ENCODE measurements at places on chromosomes 5 and 9. TPM values are rescaled to one million over a fixed set of nuclear protein-coding genes. Genes with fewer than 3 reads are reported as not detected.

ZFP2 gene
- 2.2 TPM for total RNA-seq

PCDHGA1 gene
- total RNA-seq, result 0.33 TPM

CORO2A gene
- total RNA-seq, result 27.1 TPM

C9orf153 gene
- total RNA-seq, result not detected

NR6A1 gene
- total RNA-seq, result 4.5 TPM

DOCK8 gene
- total RNA-seq, result 5.1 TPM

CARD9 gene
- total RNA-seq, result 0.68 TPM

PCDHGA9 gene
- total RNA-seq, result 1.1 TPM

NMUR2 gene
- total RNA-seq, result not detected

- no peak for DNase-seq
These were observed 25.2 kb downstream of the PIK3R1 start for GRCh38 chr5:68240771-68241170.

- peak; percentile 33 for DNase-seq
These were observed 104.0 kb downstream of the PLCXD3 start for GRCh38 chr5:41406424-41406823.

DNA sequence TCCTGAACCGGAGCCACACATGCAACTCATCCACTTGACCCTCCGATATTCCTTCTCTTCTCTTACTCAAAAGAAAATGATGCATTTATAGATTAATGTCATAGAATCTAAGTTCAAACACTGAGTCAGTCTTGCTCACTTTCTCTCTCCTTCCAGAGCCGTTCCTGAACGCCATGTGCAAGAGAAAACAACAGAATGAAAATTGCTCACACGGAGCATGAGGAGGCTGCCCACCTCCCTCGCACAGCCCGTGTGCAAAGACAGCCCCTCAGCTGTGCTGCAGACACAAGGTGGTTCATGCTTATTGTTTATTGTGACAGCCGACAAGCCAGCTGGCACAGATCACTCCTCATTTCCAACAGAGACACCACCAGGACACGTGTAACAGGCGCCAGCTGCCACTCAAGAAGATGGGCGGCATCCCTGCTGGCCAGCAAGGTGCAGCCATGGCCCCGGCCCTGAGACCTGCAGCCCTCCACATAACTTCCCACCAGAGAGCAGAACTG, 290.8 kb downstream of the GLIS3 start:
- DNase-seq, result no peak

DNA sequence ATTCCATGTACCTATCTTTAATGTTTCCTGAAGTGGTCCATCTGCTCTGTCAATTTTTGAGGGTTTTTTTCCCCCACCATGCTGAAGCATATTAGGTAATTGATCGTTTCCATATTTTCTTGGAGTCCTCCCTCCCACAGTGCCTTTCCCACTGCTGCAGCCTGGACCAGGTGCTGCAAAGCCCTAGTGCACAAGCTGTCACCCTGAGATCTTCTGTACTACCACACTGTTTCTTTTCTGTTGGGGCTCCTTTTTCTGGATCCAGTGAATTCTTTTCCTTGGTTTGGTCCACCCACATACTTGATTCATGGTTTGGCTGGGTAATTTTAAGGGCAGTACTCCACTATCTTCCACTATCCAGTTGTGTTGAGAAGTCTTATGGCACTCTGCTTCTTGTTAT, 30.9 kb upstream of the FAM169A start:
- no peak for DNase-seq

GRCh38 chr9:69671311-69671878, 776 bp downstream of the APBA1 start:
- DNase-seq, result no peak

GRCh38 chr5:168014433-168015123, 276.9 kb upstream of the WWC1 start:
- DNase-seq, result no peak

- no peak for DNase-seq
These were observed 15.8 kb upstream of the NEURL1B start for GRCh38 chr5:172624996-172625964.

DNA sequence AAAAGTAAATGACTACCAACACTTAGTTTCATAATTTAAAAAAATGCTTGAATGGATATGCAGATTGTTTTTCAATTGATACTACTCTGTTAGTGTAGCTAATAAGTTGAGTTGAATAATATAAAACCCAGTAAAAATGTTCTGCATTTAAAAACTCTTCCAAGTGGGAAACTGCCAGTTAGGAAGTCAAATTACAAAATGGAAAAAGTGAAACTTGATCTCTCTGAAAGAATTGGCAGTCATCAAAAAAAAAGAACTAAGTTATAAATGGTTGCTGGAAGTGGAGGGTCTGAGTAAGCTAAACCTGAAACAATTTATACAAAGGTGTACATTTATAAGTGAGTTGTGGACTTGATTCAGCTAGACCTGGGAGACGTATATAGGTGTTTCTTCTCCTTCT, 52.4 kb downstream of the VCAN start:
- DNase-seq, result no peak

DNA sequence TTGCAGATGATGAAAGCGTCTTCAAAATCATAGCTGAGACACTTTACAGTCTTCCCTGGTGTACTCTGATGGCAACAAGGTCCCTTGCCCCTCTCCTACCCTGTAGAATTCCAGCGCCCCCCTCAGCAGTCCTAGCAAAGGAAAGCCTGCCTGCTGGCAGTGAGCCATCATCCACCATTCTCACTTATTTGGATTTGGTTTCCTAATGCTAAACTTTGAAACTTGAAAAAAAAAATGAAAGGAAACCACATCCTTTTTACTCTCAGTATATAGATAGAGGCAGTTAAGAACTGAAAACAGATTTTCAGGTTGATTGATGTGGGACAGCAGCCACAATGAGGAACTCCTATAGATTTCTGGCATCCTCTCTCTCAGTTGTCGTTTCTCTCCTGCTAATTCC, at the start of gene GZMA:
TSS of gene GZMA (plus strand) at position 299 of the 400 bp plus-strand sequence. CDS start at position 336, 37 bp downstream.
- no peak for DNase-seq

DNA sequence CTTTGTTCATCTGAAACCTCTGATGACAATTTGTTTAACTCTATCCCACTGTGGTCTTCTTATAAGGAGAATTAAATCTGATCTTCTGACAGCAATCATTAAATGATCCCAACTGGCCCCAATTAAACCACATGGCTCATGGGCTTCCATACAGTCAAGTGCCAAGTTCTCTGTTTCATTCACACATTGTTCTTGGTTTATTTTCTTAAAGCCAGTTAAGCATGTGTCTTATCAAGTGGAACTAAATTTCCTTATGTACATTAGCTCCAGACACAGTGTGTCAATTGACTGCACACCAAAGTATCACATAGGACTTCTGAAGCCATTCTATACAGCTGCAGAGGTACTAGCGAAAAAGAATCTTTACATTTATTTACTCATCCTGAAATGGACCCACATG, 51.2 kb downstream of the MEF2C start:
- no peak for DNase-seq

DNA sequence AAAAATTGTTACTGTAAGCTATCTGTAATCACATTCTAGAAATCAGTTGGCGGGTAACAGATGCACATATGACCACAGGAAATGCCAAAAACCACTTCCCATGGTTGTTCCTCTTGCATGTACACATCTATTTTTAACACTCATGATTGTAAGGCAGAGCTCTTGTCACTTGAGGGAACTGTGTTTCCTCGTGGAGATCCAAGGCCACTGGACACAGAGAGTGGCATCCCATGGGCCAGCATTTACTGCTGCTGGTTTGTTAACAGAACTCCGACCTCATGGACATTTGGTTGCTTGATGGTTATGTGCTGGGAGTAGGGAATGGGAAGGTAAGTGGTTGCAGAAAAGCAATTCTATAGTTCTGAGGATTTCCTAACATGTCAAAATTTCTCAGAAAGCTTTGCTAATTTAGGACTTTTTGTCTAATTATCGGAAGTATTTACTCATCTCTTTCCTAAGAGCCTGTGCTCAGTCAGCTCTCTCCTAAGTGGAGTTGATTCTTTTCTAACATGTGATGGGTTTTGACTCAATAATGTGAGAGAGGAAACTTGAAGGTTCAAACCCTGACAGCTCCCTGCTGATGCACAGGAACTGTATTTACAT, 202.0 kb upstream of the NR3C1 start:
- no peak for DNase-seq

- peak; percentile 52 for DNase-seq
These were observed 46.9 kb downstream of the ACTBL2 start for GRCh38 chr5:57435701-57436134.

GRCh38 chr5:172380301-172380986, 73.9 kb downstream of the SH3PXD2B start:
- no peak for DNase-seq

- no peak for DNase-seq
These were observed 2.2 kb upstream of the SPTAN1 start for GRCh38 chr9:128550226-128550625.

GRCh38 chr9:36193023-36193422, 2.3 kb downstream of the CLTA start:
- DNase-seq, result no peak

DNA sequence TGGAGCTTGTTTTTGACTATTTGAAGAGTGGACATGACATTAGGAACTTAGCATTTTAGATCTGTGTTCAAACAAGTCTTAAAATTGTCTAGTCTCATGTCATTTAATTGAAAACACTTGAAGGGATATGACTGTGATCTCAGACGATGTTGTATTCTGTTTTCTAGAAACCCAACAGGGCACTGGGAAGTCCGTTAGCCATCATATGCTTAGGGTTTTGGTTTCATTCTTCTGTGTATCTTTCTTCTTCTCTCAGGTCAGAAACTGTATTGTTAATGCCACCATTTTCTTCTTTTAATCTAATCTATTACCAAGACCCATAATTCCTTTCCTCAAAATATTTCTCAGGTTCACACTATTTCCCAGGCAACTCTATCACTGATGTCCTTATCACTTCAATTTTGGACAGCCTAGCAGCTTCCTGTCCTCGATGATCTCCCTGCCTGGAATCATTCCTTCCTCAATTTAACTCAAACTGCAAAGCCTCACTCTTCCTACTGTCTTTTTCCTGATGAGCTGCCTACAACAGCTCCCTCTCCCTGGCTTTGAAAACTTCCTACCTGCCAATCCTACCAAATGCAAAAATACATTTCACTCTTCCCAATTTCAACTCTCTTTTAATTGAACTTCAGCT, 77.7 kb downstream of the MEF2C start:
- no peak for DNase-seq

GRCh38 chr9:118263949-118264348, 559.7 kb downstream of the TLR4 start:
- no peak for DNase-seq

DNA sequence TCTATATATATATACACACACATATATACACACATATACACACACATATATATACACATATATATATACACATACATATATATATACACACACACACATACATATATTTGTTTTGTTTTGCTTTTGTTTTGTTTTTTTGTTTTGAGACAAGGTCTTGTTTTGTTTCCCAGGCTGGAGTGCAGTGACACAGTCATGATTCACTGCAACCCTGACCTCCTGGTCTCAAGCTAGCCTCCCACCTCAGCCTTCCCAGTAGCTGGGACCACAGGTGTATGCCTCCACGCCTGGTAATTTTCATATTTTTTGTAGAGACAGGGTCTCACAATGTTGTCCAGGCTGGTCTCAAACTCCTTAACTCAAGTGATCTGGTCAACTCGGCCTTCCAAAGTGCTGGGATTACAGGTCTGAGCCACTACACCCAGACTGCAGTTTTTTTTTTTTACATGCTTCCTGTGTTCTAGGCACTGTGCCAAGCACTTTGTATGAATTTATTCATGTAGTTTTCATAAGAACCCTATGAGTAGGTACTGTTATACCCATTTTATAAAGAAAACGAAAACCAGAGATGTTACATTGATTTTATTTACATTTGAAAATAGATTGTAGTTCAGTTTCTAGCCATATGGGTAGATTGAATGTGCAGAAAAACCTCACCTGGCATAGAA, 120.7 kb downstream of the PBX3 start:
- DNase-seq, result no peak

DNA sequence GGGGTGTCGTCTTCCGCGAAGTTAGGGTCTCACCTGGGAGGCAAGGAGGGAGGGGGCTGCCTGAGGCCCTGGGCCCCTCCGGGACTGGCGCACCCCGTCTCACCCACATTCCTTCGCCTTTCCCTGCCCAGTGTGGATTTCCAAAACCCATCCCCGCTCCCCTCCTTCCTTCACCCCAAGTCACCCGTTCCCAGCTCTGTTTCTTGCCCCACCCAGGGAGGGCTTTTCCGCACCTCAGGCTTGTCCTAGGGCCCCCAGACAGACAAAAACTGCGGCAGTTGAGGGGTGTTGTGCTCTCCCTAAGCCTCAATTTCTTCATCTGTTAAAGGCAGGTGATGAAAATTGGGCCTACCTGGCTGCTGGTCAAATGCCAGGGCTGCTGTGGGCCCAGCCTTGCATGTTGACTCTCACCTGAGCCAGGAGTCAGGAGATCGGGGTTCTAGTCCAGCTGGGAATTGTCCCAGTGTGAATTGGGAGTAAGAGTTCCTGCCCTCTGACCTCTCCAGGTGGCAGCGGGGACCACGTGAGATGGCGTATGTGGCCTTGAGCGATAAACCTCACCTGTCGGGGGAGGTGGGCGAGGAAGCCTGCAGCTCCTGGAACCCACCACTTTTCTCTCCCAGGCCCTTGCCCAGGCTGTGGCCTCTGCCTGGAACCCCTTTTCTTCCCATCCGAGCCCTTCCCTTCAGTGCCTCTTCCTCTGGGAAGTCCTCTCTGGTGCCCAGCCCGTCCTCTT, 143.4 kb upstream of the IER5L start:
- no peak for DNase-seq

GRCh38 chr5:16135003-16135402, 44.6 kb downstream of the MARCHF11 start:
- no peak for DNase-seq

DNA sequence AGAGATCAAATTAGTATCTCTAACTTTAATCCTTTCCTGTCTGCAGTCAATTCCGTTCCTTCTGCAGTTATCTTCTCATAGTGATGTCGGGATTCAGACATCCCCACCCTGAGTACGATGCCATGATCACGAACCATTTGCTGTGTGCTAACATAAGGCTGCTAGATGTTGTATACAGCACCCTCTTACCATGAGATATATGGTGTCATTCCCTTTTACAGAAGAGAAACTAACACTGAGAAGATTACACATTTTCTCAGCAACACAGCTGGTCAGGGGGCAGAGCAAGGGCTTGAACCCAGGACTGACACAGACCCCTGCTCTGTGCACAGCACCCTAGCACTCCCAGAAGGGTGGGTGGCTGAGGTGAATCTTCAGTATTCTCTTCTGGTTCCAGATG, 46.9 kb upstream of the HSD17B4 start:
- no peak for DNase-seq

DNA sequence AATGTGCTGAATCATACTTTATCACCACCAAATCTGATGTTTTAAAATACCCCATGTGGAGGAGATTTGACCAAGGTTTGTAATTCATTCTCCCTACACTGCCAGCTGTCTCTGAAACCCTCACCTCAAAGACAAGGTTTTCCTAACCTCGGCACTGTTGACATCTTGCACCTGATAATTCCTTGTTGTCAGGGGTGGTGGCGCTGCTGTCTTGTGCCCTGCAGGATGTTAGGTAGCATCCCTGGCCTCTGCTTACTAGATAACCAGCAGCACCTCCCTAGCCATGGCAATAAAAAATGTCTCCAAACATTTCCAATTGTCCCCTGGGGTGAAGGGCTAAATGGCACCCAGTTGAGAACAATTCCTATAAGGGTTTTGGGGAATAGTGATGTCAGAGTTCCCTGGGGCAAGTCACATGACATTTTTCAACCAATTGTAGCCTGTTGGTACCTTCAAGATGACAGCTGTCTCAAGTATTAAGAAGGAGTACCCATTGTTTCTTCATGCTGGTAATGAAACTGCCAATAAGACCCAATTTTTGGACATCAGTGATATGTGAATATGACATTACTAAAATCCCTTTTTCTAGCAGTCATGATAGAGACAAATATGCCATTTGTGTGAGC, 160.6 kb upstream of the PLCXD3 start:
- DNase-seq, result no peak

All from hepatocyte (in vitro differentiated cells).